NCI-H1105 treated with DMSO at 0.1 percent for 48 hours (cell line): ENCODE measurements at places on chromosomes 6 and 20.
A peak's percentile ranks its signal among the peaks of the same experiment; 100 is the strongest.

- no peak for DNase-seq
Observed at GRCh38 chr6:127299522-127300240, 33.0 kb downstream of the RNF146 start.

DNA sequence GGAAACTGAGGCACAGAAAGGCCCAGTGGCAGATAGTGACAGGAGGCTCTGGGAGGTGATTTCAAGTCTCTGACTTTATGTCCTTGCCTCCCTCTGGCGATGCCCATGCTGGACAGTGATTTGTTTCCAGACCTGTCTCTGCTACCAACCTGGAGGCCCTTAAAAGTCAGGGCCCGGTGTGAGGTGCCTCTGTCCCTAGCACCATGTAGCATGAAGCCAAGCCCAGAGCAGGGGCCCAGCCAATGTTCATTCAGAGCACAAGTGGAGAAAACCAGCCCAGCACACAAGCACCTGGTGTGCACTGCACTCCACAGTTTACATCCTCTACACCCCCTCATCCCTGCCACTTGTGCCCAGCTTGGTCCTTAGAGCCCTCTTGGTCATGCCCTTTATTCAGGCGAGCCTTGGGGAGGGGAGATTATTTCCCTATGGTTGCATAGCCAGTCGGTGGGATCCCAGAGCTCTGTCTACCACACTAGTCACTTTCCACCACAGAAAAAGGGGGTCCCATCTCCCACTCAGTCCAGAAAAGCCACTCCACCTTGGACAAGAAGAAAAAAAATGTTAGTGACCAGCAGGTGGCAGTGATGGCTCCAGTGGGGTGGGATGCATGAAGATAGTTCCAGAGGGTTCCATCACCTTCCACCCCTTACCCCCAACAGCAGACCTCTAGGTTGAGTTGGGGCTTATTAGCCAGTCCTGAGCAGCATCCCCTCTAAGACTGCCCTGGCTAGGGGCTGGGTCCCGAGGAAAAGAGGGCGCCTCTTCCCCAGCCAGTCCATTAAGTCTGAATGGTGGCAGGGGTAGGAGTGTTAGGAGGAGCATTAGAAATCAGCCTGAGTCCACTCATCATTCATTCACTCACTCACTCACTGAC, 30.9 kb downstream of the KIAA1755 start:
- DNase-seq = no peak

DNA sequence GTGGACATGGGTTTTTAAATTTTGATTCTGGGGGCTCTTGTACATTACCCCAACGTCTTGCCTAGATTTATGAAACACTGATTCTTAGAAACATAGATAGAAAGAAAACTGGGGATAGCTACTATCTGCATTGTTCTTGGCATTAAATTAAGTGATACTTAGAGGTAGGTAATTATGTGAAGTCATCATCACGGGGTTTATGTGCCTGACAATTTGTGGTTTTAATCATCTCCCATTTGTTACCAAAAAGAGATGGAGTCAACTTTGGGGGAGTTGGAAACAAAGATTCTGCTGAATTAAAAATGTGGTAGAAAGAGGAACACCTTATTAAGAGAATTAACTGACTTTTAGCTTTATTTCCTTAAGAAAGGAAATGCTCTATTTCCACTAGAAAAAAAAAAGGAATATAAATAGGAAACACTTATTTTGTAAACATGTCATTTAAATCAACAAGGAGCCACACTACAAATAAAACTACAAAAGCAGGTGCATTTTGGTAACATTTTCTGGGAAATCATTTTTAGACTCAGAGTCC, 5.6 kb downstream of the TNFAIP3 start:
- no peak for DNase-seq

DNA sequence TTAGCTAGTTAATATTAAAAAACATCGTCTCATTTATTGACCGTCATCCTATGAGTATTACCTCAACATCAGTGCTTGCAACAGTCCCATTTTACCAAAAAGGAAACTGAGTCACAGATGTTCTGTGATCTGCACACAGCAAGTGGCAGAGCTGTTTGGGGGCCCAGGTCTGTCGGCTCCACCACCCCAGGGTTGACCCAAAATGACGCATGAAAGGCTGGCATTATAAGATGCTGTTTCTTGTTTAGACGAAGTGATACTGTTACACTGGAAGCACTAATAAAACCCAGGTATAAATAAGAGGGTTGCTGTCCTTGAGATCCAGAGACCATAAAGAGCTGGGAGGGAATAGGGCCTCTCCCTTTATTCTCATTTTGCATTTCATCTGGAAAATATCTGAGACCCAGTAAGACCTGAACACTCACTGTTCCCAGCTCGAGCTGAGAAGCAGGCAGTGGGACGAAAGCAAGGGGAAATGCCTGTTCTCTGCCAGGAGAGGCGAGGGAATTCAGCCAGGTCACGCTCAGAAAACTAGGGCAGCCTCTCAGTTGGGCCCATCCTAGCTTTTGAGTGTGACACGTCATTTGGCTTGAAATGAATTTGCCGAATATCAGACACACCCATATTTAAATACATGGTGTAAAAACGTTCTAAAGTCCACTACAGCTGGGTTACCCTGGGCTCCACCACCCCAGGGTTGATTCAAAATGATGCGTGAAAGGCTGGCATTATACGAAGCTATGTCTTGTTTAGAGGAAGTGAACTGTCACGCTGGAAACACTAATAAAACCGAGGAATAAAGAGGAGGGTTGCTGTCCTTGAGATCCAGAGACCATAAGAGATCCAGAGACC, 1.4 kb upstream of the MICAL1 start:
- no peak for DNase-seq

DNA sequence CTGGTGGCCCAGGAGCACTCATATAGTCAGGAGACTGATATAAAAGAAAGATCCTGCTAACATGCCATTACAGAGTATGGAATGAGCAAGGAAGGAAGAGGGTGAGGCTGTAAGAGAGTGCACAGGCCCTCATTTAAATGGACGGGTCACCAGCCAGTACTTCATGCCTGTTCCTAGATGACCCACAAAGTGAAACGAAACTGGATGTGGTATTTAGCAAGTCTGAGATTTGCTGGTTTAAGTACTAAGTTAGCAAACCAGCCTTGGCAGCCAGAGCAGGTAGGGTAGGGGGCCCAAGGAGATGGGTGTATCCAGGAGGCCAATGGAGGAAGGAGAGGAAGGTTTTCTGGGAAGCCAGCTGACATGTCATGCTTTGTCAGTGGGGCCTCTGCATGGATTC, 15.9 kb downstream of the NT5E start:
- no peak for DNase-seq

- no peak for DNase-seq
Observed at GRCh38 chr20:34754611-34755010, 50.5 kb downstream of the TP53INP2 start.

GRCh38 chr20:47181056-47181862, 175.2 kb downstream of the ZMYND8 start:
- DNase-seq = no peak

- DNase-seq = no peak
Observed at GRCh38 chr6:14929291-14929690, 316.6 kb upstream of the JARID2 start.

- DNase-seq = no peak
Observed at GRCh38 chr20:36601540-36601939, 4.0 kb upstream of the RAB5IF start.

DNA sequence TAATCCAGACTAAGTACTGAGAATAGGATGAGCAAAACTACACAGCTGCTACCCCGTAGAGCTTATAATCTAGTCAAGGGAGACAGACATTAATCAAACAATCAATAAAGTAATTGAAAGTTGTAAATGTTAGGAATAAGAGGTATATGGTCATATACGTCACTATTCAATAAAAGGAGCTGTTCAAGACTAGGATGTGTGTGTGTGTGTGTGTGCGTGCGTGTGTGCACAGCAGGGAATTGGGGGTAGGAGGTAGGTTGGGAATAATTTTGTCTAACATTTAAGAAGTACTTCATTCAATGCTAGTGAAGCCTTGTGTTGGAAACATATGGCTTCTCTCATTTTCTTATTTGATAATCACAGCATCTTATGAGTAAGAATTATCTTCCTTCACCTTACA, 41.8 kb downstream of the SESN1 start:
- no peak for DNase-seq

DNA sequence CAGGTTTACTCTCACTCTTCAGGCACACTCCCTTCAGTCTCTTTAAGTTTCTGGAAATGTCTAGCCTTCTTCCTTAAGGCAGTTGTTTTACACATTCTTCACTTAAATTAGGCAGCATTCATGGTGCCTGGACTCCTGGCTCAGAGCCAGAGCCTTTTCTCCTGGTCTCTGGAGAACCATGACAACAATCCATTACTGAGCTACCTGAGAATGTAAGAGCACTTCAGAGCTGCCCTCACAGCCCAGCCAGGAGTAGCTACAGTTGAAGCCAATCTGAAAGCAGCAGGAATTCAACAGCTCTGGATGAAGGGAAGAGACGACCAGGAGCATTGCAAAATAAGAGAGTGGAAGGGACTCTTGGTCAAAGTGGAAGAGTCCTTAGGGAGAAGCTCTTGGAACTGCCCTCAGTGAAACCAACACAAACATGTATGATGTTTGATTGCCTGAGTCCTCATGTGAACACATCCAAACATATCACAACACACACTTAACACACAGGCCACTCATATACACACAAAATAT, 416.8 kb upstream of the SPTLC3 start:
- peak; percentile 74 for DNase-seq

GRCh38 chr20:40956542-40957264, 71.9 kb upstream of the TOP1 start:
- no peak for DNase-seq

GRCh38 chr6:50030777-50031562, 9.2 kb upstream of the DEFB110 start:
- peak; percentile 79 for DNase-seq

GRCh38 chr20:52047811-52048764, 143.5 kb downstream of the ZFP64 start:
- no peak for DNase-seq

- DNase-seq = no peak
Observed at GRCh38 chr6:51273228-51273961, 454.7 kb downstream of the TFAP2B start.

GRCh38 chr6:113095841-113096240, 748.7 kb downstream of the RFPL4B start:
- no peak for DNase-seq

DNA sequence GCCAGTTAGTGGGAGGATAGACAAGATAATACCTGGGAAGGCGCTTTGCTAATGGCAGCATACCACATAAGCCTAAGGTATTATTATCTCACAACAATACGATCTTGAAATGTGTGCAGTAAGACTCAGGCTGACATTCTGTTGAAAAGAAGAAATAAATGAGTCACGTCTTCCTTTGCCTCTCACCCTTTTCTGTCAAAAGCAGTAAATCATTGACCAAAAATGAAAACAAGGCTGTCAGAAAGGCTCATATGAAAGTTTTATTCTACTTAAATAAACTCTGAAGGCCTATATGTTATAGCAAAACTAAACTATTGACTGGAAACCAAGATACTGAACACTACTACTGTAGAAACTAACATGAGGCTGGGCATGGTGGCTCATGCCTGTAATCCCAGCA, 43.1 kb upstream of the IL20RA start:
- no peak for DNase-seq

DNA sequence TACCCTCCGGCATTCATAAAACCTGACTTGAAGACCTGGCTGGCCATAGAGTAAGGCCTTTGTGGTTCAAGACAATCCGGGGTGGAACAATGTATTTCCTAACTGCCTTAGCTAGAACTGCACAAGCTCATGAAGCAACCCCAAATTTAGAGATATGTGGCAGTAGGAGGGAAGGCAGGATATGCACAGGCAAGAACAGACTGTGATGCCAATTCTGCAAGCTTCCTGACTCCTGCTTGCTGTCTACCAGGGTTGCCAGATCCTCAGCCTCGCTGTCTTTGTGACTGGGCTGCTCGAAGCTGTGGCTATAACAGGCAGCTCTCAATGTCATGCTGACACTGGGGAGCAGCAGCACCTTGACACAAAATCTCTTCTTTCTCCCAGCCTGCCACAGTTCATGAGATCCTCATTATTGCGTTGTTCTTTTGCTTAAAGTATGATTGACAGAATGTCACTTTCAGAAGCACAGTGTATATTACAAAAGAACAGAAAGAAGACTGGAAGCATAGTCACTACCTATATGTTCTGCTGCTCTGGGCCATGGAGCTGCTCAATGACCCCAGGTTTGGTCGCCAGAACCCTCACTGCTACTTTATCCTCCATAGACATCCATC, 18.3 kb upstream of the SHLD1 start:
- no peak for DNase-seq

DNA sequence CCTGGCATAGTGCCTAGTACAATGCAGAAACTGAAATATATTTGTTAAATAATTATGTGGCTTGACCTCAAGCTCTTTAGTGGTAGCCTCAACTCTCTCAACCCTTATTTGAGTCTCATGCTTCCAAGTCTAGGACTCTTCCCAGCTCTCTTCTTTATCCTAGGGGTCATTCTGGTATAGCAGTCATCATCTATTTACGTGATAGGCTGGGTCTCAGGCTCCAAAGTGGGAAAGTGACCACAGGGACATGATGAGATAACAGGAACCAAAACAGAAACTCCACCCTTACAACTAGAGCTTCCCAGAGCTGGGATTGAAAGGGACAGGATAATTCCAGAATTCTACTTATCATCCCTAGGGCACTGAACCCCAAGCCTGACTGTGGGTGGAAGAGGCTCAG, 17.7 kb upstream of the MAP3K7 start:
- no peak for DNase-seq

GRCh38 chr20:998231-998830, 3.8 kb downstream of the RSPO4 start:
- DNase-seq = no peak

GRCh38 chr20:8344106-8344505, 212.0 kb downstream of the PLCB1 start:
- no peak for DNase-seq

DNA sequence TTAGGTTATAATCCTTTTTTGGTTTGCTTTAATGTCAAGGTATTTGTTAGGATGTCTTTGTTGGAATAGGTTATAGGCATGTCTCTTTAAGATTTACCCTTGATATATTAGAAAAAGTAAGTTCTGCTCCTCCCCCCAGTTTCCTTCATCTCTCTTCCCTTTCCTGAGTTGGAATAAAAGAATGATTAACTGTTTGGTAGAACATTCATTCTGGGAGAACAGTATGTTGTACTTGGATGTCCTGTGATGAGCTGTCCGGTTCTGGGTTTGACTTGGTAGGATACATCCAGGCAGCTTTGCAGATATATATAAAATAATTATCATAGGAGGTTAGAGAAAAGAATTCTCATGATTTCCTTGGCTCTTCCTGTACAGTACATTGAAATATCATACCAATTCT, 199.6 kb upstream of the RREB1 start:
- no peak for DNase-seq

GRCh38 chr6:68852791-68853190, 217.7 kb downstream of the ADGRB3 start:
- DNase-seq = no peak
